ENCODE measurements at places on chromosomes 11 and 22. TPM values are rescaled to one million over a fixed set of nuclear protein-coding genes. Genes with fewer than 3 reads are reported as not detected.

FAM180B gene
- total RNA-seq: not detected

PATE4 gene
- not detected for total RNA-seq

TRIM51 gene
- total RNA-seq: not detected

TEX12 gene
- not detected for total RNA-seq

RGL4 gene
- not detected for total RNA-seq

UPK3A gene
- not detected for total RNA-seq

LRRC51 gene
- 9.1 TPM for total RNA-seq

MUC6 gene
- 0.01 TPM for total RNA-seq

SULT4A1 gene
- not detected for total RNA-seq

APLNR gene
- 0.12 TPM for total RNA-seq

Data from A549 treated with DMSO at 1 μM for 4 hours (cell line).